ENCODE measurements at places on chromosomes 4 and X.

DNA sequence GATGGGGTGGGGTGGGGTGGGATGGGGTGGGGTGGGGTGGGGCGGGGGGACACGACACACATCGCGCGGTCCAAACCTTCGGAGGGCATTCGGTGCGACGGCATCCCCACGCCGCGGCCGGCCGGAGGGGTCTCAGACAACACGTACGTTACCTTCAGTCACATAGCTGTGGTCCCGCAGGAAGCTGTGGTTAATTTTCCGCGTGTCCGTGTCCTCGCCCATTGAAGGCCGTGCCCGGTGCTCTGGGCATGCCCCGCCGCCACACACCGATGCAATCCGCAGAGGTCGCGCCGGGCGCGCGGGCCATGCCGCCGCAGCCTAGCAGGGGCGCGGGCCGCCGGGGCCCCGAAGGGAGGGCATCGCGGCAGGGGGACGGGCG, 417 bp downstream of the PPP2R2C start:
- DNase-seq, result no peak

DNA sequence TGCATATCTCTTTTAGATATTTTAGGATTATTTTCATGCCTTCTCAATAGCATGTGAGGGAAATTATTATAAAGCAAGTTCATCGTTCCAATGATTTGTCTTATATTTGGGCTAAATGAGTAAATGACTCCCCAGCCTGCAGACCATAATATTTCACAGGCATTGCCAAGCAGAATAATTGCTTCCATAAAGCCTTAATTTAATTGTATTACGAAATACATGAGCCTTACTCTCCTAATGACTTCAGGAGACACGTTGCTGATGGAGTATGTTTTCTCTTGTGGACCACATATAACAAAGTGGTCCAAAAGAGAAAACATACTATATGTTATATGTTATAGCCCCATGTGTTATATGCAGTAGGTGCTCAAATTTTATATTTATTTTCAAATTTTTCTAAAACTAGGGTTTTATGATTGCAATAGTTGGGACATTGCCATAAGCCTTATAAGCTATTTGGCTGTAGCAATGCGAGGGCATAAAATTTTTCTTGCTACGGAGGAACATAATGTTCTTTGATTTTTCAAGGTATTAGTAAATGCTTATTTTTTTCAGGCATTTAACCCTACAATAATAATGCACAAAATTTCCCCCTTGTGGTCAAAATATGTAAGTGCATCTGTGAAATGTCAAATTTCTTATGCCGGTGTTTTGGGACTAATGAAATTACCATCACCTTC, 26.2 kb upstream of the TMPRSS11D start:
- DNase-seq, result no peak

DNA sequence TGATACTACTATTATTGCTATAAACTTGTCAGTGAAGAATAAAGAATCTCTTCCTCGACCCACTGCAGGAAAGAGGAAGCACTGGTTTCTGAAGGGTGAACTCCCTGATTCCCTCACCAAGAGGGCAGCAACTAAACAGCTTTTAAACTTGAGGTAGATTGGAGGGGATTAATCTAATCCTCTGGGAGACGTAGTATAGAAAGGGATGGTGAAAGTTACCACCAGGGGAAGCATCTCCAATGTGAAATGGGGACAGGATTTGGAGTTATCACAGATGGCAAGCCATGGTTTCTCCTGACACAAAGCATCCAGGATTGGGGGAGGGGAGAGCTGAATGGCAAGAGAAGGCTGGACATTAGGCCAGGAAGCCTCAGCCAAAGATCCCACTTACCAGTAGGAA, 62.7 kb upstream of the PTPN13 start:
- DNase-seq, result no peak

DNA sequence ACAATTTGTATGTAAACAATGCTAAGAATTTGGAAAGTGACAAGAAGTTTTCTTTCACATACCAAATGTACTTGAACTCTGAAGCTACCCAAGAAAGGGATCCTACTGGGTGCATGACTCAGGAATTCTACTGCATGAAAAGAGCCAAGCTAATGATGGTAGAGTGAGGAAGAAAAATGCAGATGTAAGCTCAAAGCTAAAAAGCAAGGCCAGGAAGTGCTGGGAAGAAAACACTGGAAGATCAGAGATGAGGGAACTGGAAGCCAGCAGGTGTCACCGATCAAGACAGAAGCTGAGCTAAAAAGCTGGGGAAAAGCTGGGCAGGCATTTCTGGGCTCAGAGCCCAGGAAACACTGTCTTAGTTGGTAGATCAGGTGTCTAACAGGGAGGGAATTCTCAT, 449.1 kb downstream of the NKX6-1 start:
- DNase-seq, result no peak

DNA sequence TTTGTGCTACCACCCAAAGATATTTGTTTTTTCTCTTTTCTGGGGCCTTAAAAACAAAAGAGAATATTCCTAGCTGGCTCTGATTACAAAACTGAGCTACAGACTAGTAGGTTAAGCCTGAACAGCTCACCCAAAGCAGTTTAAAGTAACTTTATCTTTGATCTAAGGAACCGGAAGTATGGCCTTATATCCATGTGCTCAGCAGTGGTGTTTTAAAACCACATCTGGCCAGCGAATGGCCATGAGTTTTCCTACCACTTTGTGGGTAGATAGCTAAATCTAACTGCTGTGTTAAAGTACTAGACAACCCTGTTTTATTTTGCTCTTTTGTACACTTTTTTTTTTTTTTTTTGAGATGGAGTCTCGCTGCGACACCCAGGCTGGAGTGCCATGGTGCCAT, 24.6 kb downstream of the ADGRG4 start:
- no peak for DNase-seq

- DNase-seq, result no peak
Measured at GRCh38 chr4:43457866-43458265, 565.4 kb downstream of the GRXCR1 start.

GRCh38 chrX:13253223-13253622, 66.6 kb downstream of the ATXN3L start:
- DNase-seq, result no peak

GRCh38 chrX:100677611-100678181, 33.7 kb downstream of the SRPX2 start:
- DNase-seq, result no peak

DNA sequence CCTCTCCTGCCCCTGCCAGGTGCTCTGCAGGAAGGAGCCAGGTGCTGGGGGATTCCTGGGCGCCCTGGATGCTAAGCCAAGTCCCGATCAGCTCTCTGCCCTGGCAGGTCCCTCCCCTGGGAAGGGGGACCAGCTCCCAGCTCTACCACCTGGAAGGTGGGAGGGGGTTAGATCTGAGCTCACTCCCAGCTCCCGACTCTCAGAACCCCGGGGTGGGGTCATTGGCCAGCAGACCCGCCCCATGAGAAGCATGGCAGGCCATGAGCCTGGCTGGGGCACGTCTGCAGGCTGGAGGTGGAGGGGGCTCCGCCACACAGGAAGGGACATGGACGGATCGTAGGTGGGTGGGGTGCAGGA, 83.4 kb upstream of the NKX1-1 start:
- DNase-seq, result no peak

DNA sequence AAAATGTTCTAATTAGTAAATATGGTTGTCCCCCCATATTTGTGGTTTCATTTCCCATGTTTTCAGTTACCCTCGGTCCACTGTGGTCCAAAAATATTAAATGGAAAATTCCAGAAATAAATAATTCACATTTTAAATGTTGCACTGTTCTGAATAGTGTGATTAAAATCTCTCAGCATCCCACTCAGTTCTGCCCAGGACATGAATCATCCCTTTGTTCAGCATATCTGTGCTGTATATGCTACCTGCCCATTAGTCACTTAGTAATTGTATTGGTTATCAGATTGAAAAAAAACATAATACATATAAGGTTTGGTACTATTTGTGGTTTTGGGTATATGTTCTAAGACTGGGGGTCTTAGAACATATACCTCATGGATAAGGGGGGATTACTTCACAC, 55.1 kb upstream of the NXF3 start:
- no peak for DNase-seq

- DNase-seq, result no peak
Measured at GRCh38 chr4:72942565-72942964, 127.0 kb downstream of the COX18 start.

DNA sequence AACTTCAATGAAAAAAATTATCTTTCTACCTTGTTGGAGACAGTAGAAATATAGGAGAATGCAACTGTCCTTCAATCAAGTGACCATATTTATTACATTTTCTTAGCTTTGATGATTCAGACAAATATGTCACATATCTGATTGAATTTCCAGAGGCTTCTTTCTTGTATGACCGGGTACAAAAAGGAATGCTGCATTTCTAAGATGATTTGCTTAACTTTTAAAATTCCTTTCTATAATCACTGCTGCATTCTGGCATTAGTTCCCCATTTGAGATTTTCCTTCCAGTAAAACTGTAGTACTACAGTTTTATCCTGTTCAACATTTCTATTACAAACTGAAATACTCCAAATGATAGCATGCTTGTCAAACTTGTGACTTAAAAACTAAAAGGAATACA, 5.2 kb downstream of the MFSD8 start:
- no peak for DNase-seq

- no peak for DNase-seq
Measured at GRCh38 chr4:60034361-60034760, 1165.8 kb upstream of the ADGRL3 start.

DNA sequence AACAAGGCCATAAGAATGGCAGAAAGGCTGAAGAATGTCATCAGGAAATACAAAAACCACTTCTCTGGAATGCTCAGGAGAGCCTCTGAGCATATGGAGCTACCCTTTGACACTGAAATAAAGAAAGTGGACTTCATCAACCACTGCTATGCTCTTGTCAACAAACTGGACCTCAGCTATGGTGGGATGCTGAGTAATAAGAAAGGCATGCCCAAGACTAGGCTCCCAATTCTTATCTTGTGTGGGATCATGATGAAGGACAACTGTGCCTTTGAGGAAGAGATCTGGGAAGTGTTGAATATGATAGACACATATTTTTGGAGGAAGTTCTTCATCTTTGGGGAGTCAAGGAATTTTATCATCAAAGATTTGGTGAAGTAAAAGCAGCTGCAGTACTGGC, 86.9 kb upstream of the MAGEB16 start:
- no peak for DNase-seq

DNA sequence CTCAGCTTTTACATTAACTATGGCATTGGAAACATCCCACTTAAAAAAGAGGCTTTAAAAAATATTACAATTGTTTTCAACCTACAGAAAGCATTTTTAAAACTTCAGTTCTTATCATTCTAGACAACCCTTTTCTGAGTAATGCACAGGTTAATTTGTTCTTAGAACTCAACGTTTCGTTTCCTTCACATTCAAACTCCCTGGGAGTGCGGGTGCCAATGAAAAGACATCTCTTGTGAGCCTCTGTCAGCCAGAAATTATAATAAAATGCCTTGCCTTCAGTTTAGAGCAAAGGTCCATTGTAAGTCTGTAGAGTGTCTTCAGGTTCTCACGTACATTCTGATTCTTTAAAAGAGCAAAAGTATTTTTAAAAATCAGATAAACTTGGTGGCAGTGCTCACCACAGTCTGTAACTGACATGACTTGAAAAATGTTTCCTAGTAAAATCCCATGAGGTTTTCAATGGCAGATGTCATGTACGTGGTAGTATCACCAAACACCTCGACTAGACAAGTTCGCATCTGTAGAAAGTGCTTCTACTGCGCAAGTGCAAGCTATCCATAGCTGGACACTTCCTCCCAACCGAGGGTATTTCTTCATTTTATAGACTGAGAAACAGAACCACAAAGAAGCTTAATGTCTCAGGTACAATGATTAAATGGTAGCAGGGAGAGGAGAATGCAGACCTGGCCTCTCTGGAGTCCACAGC, 65.8 kb downstream of the HAUS3 start:
- DNase-seq, result no peak

DNA sequence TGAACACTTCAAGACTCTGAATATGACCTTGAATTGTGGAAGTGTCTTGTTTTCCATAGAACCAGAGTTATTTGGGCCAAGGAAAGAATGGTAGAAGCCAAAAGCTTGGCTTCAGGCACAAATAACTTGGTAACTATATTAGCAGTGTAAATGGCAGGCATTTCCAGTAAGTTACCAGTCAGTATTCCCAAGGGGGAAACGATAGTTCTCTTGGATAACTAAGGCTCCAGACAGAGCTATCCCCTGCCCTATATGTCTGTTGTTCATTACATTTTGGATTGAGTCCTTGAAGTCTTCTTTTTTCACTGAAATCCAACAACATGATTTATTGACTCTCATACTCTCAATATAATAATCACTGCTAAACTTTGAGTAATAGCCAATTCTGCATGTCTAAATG, 364.1 kb downstream of the MAGEB5 start:
- no peak for DNase-seq

DNA sequence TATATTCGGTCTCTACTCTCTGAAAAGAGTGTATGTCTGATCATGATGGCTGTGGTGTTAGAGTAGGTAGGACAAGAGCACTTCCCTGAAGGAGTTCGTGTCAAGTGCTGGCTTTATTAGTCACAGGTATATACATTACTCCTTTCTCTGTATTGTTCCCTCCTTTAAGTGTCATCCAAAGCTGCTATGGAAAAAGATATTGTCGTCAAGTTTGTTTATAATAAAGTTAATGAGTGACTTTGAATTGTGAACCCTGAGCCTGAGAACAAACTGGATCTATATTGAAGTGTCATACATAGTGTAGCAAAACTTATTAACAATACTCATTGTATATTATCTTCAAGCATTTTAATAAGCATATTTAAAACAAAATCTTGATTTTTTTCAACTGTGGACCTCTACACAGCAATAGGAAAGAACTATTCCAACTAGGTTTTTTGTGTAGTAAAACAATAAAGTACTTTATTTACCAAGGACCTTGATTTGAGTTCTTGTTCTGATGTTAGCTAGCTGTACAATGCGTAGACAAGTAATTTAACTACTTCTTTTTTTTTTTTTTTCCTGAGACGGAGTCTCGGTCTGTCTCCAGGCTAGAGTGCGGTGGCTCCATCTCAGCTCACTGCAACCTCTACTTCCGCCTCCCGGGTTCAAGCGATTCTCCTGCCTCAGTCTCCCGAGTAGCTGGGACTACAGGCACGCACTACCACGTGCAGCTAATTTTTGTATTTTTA, 177.7 kb downstream of the RAPGEF2 start:
- no peak for DNase-seq

DNA sequence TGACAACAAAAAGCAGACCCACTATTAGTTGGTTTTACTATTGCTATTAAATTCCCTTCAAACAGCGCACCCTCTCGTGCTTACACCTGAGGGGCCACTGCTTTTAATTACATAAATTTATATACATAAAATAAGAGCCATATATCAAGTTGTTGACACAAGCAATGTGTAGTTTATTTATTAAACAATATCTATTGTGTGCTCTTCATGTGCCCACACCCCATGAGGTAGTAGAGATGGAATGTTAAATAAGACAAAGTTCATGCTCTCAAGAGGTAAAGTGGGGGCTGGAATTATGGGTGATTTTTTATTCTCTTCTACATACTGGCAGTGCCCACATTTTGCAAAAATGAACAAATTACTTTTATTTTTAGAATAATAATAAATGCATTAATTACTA, 47.3 kb downstream of the KCNIP4 start:
- DNase-seq, result no peak

DNA sequence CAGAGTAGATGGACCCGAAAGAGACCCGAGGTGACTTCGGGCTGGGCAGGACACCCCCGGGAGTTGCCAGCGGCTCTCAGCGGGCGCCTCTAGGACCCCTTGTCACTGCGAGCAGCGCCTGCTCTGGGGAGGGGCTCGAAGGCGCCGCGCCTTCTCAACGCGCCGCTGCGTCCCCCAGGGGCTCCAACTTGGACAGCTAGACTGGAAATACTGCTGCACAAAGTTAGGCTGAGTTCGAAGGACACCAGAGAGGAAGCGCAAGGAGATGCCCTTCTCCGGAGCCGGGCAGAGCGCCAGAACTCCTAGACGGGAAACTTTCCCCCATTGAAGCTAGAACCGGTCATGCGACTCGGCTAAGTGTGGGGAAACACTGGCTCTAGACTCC, 493 bp upstream of the KCNIP4 start:
- no peak for DNase-seq

Measured in activated CD8-positive, alpha-beta memory T cell treated with anti-CD3 and anti-CD28 coated beads, Interleukin-2, amount 50 U/mL, for 4 hours (primary cell).